Stimulated activated CD4-positive, alpha-beta T cell treated with anti-CD3 and anti-CD28 coated beads, TNF-alpha, amount 100 ng/mL, for 24 hours (primary cell): ENCODE measurements at places on chromosomes 6 and 20.

DNA sequence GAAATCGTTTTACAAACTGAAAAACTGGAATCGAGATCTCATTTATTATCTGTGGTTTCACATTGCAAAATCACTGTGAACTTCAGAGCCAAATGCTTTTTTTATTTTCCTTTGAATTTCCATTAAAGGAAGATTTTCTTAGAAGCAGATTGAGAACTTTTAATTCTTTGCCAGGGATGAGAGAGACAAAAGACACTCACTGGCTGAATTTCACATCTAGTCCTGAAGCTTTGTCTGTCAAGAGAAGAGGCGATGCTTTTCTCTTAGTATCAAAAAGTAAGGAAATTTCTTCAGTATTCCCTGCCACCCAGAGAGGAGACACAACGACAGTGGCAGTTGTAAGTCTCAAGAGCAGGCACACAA is 141.8 kb downstream of the TMEM200A start:
- no peak for DNase-seq

DNA sequence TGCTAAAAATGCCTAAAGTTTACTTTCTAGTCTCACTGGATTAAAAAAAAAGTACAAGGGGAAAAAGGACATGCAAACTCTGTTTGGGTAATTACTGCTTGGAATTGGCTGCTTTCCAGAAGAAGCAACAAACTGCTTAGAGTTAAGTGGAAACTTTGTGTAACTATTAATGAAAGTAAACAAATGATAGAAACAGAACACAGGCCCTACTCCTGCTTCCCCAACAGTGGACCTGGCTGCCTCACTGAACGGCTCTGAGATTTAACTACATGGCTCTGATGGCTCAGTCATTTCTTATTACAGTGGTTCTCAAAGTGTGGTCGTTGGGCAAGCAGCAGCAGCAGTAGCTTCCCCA is 108.5 kb downstream of the MAN1A1 start:
- no peak for DNase-seq

DNA sequence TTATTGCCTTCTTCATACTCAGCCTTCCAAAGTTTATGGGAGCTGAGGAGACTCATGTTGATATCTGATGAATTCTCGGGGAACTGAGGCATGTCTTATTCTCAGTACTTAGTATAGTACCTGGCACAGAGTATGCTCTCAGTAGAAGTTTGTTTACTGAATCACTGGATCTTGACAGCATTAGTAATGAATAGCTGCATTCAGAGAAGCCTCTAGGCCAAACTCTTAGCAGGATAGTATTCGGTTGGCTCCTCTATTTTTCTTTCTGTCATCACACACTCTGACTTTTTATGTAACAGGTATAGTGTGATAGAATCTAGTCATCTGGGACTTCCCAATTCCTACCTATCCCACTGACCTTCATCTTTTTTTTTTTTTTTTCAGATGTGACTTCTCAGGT is 566.4 kb upstream of the MAN1A1 start:
- no peak for DNase-seq

- no peak for DNase-seq
Observed at GRCh38 chr6:159679091-159680077, 13.7 kb downstream of the SOD2 start.

DNA sequence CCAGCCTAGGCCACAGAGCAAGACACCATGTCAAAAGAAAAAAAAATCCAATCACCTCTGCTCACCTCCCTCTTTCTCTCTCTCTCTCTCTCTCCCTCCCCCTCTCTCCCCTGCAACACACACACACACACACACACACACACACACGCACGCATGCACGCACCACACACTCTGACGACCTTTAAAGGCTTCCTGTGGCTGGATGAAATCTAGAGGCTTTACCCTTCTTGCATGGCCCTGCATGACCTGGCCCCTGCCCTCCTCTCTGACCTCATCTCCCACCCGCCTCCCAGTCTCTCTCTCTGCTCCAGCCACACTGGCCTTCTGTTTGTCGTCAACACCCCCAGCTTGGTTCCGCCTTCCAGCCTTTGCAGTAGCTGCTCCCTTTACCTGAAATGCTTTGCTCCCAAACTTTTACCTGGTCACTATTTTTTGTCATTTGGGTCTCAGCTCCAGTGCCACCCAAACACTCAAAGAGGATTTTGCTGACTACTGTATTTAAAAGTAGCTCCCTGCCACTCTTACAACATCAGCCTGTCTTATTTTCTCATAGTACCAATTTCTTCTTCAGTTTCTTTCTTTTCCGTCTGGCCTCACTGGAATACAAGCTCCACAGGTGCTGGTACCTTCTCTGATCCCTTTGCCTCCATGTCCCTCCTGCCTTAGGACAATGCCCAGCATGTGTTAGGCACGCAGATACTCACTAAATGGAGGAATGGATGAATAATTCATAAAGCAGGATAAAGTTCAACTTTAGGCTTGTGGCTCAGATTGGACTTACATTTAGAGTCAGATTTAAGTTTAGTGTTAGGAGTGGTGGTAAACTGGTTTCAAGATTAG is 4.3 kb upstream of the LTA start:
- no peak for DNase-seq

DNA sequence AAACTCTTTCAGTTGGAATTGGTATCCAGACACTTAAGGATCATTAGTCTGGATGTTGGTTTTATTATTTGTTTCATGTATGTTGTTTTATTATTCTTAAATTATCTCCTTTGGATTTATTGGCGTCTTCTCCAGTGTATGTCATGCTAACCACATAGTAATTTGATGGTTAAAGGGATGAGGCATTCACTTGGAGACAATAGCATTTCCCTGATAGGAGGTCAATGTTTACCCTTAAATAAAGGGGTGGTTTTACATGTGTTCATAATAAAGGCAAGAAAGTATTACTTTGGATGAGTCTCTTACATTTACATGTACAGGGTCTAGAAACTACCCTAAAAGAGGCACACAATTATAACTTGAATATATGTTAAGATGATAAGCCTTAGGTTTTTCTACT is 51.2 kb upstream of the RNF144B start:
- DNase-seq = no peak

DNA sequence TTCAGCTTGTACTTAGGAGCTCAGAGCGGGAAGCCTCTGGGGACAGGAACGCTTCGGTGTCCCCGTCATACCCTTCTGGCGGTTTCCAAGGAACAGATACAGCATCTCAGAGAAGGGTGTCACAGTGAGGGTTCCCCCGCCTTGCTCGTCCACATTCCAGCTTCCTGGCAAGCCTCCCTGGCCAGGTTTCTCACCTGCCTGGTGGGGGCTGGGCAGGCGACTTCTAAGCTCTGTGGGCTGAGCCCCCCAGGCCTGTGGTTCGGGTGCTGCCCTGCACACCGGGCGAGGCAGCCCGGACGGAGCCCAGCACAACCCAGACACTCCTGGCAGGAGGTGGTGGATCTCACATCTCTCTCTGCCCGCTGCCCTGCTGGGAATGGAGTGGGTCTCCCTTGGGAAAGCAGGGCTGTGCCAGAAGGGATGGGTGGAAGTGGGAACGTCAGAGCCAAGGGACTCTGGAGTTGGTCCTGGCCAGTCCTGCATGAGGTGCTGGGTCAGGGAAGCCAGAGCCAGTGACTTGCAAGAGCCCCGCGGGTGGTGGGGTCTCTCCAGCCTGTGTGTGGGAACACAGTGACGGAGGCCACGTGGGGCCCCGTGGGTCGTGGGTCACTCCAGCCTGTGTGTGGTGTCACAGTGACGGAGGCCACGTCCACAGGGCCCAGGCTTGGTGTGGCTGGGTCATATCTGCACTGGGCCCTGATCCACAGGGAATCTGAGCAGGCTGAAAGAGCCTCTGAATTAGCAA is 47.7 kb upstream of the SMOC2 start:
- no peak for DNase-seq

DNA sequence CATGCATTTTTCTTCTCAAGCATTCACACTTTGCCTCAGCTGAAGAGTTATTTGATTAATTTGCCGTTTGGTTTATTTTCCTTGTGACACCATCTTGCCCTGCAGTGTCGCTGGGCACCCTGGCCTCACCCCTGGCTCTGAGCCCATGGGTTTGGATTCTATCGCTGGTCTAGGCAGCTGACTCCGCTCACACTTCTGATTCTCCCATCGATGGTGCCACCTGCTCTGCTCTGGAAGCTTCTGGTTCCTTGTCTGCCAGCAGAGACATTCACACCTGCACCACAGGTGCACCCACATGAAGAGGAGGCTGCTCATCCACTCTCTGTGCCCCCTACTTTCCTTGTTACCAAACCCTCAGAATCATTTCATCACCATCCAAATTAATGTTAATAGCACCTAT is 291.6 kb upstream of the CDH4 start:
- no peak for DNase-seq

GRCh38 chr6:118722829-118723813 is 71.7 kb upstream of the CEP85L start:
- DNase-seq = no peak

DNA sequence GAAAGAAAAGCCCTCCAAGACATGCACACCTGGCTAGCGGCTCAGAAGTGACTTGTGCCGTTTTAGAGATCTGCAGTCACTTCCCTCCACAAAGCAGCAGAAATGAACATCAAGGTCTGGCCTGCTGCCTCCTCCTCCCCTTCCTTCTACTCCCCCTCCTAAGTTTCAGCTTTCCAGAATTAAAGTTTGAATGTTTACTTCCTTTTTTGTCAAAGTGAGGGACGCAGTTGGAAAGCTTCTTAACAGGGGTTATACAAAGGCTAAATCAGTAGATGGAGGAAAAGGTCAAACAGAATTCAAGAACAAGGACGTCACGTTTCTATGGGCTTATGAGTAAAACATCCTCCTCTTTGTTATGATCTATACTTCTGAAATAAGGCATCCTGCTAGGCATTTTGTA is 227.7 kb downstream of the SLC35F1 start:
- no peak for DNase-seq

- no peak for DNase-seq
Observed at GRCh38 chr6:613981-614380, 42.9 kb downstream of the HUS1B start.

- DNase-seq = no peak
Observed at GRCh38 chr6:89385156-89385667, 26.9 kb downstream of the RRAGD start.

- DNase-seq = no peak
Observed at GRCh38 chr6:7675353-7675945, 50.5 kb upstream of the BMP6 start.

GRCh38 chr6:138160329-138161087 is 1.2 kb upstream of the ARFGEF3 start:
- no peak for DNase-seq

DNA sequence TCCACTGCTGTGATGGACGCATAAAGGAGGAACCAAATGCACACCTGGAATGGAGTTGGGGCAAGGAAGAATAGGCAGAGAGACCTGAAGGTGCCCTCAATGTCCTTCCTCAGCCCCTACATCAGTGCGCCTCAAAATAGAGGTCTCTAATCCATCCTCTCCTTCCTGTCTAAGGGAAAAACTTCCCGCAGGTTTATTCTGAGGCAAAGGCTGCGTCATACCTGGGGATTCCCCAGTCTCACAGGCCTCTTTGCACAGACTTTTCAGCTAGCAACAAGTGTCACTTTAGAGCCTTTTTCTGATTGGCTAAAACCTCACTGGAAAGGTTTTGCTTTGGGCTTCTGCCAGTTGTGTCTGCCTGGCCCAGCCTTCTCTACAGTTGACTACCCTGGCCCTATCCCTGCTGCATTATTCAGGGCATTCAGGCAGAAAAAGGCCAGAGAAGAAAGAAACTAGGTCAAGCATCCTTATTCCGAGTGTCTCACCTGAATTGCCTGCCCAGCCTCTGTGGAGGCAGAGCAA is 1.8 kb upstream of the HLA-DQB1 start:
- peak; percentile 26 for DNase-seq

- no peak for DNase-seq
Observed at GRCh38 chr20:41004531-41005360, 23.9 kb upstream of the TOP1 start.

GRCh38 chr6:92810913-92811312 is 608.4 kb downstream of the EPHA7 start:
- no peak for DNase-seq

GRCh38 chr6:157226761-157227160 is 96.6 kb downstream of the TMEM242 start:
- no peak for DNase-seq

DNA sequence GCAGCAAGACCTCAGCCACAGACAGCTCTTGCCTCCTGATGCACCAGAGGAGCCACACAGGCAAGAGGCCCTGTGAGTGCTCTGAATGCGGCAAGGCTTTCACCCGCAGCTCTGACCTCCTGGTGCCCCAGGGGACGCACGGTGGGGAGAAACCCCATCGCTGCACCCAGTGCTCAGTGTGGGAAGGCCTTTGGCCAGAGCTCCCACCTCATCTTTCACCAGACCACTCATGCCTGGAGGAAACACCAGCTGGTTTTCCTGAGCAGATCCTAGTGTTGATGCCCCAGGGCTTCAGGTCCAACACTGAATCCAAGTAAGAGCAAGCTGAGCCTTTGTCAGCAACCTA is 37.0 kb upstream of the XRN2 start:
- DNase-seq = no peak
